NCI-H2107 (cell line): ENCODE measurements at places on chromosomes 2 and 18.

GRCh38 chr2:44926957-44927356 is 14.5 kb upstream of the SIX3 start:
- DNase-seq = no peak

DNA sequence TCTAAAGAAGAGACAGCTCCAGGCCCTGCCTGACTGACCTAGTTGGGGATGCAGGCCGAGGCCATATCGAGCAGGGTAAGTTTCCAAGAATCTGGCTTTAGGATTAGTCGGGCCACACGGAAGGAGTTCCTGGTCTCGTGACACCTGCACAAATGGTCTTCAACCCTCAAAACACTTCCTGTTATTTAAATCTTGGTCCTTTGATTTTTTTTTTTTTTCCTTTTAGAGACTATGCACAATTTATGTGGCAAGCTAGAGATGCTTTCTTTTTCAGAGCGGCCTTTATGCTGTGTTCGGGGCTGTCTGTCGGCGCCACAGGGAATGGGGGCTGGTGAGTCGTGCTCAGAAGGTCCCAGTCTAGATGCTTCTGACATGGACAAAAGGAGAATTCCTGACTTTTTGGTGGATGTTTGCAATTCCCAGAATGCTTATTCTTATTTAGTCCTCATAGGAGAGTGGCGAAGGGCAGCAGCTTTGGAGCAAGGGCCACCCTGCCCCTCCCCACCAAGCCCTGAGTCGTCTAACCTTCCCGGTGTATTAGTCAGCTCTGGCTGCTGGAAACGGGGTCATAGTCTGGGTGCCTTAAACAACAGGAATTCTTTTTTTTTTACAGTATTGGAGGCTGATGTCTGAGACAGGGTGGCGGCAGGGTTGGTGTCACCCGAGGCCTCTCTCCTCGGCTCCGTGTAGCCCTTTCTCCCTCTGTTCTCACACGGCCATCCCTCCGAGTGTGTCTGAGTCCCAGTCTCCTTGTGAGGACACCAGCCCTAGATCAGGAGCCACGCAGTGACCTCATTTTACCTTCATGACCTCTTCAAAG is 27.4 kb downstream of the HPCAL1 start:
- DNase-seq = no peak

DNA sequence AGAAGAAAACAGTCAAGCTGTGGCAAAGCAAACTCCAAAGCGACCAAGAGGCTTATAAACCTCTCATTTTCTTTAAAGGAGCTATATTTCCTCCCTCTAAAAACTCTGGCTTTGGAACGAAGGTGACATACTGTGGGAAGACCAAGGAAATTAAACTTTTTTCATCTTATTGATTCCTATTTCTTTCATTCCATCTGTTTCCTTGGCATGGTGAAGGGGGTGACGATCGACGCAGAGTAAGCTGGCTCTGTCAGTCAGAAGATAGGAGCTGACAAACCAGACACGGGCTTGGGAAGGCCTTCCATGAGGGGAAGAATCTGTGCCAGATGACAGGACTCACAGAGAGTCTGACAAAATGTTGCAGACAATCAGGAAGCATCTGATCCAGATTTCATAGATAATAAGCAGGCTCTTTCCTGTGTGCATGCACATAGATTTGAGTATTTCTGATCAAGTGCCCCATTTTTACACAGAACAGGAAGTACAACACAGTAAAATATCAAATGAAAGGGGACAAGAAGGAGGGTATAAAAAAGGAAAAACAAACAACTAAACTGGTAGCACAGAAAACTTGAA is 261.7 kb downstream of the SATB2 start:
- DNase-seq = no peak

DNA sequence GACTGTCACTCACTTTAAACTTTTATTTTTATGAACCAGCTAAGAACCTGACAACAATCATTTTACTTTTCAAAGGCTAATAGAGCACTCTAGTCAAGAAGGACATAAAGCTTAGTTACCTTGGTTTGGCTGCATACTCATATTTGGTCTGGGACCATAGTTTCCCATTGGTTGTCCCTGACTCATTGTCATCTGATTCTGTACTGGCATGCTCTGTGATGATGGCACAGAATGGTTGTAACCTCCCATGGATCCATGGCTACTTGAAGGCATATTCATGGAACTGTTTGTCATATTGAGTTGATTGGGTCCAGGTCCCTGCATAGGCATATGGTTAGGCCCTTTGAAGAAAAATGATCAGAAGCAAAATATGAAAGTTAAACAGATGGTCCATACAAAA is 37.9 kb downstream of the SS18 start:
- no peak for DNase-seq

DNA sequence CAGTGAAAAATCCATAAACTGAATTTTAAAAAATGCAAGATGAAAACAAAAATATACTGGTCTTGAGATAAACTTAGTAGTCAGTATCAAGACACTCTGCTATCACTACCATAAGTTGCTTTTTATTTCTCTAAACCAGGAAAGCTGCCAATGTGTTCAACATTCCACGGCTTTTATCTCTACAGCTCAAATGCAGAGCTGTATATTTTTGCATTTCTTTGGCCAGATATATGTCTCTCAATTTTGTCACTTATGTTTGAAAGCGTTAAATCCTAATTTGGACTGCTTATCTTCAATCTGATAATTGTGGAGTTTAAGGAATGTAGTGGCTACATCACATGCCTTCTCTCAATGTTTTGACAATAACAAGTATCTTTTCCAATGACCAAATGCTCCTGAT is 609.5 kb downstream of the EPHA4 start:
- DNase-seq = no peak

DNA sequence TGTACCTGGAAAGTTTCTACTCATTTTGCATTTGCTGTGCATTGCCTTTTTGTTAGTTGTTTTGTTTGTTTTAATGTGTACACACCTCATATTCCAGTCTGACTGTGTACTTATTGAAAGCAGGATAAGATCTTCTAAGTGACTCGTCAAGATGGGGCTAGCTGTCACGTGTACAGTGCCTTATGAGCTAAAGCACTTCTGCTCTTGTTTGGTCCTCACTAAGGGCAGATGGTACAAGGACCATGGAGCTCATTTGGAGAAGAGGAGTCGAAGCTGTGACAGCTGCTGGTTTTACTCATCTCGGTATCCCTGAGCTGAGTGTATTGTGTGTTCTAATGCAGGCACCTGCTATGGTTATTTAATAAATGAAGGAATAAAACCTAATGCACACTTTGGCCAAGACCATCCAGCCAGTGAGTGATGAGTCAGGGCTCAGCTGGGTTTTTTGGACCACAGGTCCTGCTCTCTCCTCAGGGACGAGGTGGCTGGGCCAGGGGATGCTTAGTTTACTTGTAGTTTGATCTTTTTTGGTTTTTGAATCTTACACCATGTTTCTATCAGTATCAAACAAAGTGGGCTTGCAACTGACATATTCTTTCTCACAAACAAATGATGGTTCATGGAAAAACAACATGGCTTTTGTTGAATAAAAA is 152.5 kb upstream of the APCDD1 start:
- DNase-seq = no peak

- DNase-seq = no peak
These were observed 144.8 kb downstream of the ZNF804A start for GRCh38 chr2:184743096-184743495.

GRCh38 chr2:173457366-173457765 is 102.7 kb downstream of the CDCA7 start:
- DNase-seq = no peak

DNA sequence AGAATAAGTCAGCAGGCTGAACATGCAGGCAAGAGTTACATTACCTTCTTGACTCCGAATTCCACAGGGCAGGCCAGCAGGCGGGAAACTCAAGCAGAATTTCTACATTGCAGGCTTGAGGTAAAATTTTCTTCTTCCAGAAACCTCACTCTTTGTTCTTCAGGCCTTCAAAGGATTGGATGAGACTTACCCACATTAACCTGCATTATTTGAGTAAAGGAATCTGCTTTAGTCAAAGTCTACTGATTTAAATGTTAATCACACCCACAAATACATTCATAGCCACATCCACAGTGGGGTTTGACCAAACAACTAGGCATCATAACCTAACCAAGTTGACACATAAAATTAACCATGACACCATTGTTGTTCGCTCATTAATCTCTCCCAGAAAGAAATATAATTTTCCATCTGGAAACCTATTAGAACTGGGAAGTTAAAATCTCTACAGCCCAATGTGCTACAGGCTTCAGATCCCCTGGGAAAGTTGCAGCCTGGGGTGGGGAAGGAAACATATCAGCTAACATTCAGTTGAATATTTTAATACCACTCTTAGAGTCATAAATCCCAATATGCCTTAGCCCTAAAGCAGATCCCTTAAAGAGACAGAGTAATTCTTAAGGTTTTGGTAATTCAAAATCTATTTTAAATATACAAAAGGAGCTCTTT is 468.2 kb upstream of the TNP1 start:
- no peak for DNase-seq

GRCh38 chr2:160842286-160842685 is 317.9 kb upstream of the TANK start:
- DNase-seq = no peak

DNA sequence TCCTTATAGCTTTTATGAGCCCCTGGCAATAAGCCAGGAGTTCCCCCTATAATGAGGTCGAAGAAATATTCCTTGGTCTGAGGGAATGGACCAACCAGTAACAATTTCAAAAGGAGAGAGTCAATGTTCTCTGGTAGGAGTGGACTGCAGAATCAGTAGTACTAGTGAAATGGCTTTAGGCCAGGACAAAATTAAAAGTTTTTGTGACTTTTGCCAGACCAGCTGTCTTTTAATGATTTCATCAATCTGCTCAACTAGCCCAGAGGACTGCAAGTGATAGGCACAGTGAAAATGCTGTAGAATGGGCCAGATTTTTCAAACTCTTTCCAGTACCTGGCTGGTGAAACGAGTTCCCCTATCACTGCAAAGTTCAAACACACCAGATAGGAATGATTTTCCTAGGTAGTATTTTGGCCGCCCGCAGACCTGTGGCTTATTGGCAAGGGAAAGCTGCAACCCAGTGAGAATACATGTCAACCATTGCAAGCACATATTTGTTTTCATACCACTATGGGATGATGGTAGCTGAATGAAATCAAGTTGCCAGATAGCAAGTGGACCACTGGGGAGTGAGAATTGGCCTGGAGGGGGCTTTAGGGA is 45.5 kb downstream of the CERS6 start:
- no peak for DNase-seq

GRCh38 chr2:25265802-25266201 is 75.9 kb downstream of the DNMT3A start:
- no peak for DNase-seq

- no peak for DNase-seq
These were observed 201.9 kb downstream of the CLIP4 start for GRCh38 chr2:29317077-29317517.

DNA sequence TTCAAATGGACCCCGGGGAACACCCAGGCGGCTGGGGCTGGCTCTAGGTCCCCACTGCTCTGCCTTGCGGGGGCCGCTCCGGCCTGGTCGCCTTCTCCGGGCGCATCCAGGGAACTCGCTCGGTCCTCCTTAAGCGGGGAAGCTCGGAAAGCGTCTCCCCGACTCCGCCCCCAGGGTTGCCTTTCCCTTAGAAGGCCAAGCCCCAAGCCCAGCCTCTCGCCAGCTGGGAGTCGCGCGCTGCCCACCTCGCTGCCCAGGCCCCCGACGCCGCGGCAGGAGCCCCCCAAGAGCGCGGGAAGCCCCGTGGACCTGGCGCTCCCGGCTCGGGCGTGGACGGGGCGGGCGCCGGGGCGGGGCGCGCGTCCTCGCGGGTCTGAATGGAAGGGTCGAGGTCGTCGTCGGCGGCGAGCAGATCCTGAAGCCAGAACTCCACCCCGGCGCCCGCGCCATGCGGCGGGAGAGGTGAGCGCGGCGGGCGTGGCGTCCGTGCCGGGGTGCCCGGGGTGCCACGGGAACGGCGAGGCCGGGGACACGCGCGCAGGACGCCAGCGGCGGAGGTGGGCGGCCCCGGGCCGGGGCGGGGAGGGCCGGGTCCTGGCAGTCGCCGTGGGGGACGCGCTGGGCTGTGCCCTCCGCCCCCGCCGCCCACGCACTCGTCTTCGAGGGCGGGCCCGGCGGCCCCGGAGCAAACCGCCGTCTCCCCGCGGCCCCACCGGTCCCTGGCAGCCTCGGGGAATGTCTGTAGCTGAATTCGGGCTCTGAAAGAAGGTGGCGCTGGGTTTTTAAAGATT is at the start of gene BOK:
Gene BOK, plus strand, starts transcription at position 214 of the 791 bp plus-strand sequence. CDS start 739 bp downstream, outside the sequence.
- no peak for DNase-seq

GRCh38 chr2:152740743-152741328 is 22.4 kb downstream of the ARL6IP6 start:
- DNase-seq = no peak

DNA sequence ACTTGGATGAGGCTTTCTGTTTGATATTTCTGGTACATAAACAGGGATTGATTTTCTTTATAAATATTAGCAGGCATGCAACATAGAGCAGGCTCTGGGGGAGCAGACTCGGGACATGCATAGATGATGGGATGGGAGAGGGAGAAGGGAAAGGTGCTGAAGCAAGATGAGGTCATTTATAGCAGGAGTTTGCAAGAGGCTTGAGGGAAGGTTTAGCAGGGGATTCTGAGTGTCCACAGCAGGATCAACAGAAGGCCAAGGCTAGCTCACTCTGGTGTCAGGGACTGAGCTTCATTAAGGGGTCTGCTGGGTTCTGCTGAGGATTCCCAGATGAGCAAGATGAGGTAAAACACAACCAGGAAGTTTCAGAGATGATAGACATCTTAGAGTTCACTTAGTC is 309.1 kb upstream of the CELF4 start:
- no peak for DNase-seq

DNA sequence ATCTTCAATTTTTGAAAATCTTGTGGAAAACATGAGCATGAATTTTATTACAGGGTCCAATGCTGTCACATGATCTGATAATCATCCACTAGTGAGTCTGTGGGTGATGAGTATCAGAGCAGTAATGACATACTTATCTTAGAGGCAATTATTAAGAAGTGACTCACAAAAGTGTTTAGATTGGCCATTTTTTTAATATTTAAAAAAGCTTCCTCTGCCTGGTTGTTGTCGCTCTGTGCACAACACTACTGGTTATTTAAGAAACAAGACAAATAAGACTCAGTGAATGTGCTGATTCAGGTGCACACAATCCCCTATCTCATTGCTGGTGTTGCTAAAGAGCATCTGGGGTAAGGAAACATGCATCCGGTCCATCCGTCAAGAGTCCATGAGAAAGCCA is 665.8 kb upstream of the ZEB2 start:
- DNase-seq = no peak
